ENCODE measurements at places on chromosomes 7 and 10.

DNA sequence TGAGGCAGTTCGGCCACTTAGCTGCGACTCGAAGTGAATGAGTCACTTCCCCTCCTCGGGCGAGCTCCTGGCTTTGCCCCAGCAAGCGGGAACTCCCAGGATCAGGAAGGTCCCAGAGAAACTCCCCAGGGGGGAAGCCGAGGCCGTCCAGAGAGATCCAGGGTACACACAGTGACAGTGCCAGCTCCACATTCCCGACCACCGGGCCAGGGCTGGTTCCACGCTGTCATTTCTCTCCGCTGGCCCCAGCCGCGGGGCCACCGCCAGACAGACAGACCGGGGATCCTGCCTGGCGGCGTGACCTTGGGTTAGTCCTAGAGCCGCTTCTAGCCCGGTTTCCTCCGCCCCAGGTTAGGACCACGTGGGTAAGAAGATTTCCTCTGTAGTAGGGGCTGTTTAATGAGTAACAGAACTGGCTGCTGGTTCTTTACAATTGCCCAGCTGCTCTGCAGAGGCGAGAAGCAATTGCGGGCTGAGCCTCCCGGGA is 463 bp upstream of the UPP1 start:
- no peak for DNase-seq

- no peak for DNase-seq
Observed at GRCh38 chr7:129657363-129657762, 45.8 kb downstream of the NRF1 start.

DNA sequence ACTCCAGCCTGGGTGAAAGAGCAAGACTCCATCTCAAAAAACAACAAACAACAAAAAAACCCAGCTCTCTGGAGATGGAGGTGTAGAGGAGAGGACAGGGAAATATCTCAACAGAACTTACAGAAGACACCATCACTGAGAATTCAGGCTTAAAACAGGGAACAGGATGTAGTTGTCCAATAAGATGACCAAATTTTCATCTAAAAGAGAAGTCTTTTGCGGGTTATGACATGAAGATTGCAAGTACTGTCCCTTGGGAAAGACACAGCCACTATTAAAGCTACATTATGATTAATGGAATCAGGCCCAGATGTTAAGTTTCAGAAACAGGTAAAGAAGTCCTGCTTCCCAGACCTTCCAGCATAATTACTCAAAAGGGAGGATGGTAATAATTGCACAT is 235.2 kb upstream of the NRP1 start:
- DNase-seq = no peak

GRCh38 chr10:125248489-125248888 is 88.1 kb upstream of the CTBP2 start:
- DNase-seq = no peak

DNA sequence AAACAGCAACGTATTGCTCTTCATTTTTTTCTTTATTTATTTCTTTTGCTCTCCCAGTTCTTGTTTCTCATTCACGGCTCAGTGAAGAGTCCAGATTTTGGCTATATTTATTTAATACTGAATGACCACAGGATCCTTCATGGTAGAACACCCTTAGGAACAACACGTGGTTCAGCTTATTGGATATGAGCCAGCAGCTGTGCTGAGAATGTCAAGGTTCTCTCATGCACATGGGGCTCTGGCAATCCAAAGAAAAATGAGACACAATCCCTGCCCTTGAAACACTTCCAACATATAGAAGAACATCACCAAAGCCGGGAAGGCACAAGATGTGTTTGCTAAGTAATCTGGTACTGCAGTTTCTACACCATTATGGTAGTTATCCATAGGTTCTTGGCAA is 852.9 kb downstream of the SORCS1 start:
- DNase-seq = no peak

- no peak for DNase-seq
Observed at GRCh38 chr10:31871266-31872065, 57.2 kb downstream of the ARHGAP12 start.

- no peak for DNase-seq
Observed at GRCh38 chr7:30159698-30160143, 24.9 kb downstream of the MTURN start.

Measured in stimulated activated CD4-positive, alpha-beta T cell treated with anti-CD3 and anti-CD28 coated beads, TNF-alpha, amount 100 ng/mL, for 4 hours (primary cell).